ENCODE measurements at places on chromosomes 3 and 15. TPM values are rescaled to one million over a fixed set of nuclear protein-coding genes. Genes with fewer than 3 reads are reported as not detected.

GOLGA6L10 gene
- total RNA-seq = 0.65 TPM

CYP1A2 gene
- total RNA-seq = not detected

EAF2 gene
- total RNA-seq = 1.5 TPM

RASGRP1 gene
- total RNA-seq = 0.37 TPM
